ENCODE measurements at places on chromosomes 3 and 15.

DNA sequence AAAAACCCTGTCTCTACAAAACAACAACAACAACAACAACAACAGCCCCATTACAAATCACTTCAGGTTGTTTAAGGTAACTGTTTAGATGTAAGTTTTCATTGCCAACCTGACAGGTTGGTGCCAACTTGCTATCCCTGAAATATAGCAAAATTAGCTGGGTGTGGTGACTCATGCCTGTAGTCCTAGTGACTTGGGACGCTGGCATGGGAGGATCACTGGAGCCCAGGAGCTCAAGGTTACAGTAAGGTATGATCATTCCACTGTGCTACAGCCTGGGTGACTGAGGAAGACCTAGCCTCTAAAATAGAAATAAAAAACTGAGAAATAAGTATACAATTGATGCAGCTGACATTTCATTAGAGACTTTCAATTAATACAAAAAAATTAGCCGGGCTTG is 36.0 kb upstream of the CDAN1 start:
- H3K27ac ChIP-seq: no peak overlapping the region
- H3K36me3 ChIP-seq: peaks cover 4% of the 10 kb centered on the region
- H3K4me1 ChIP-seq: no peaks in the 10 kb centered on the region
- no peaks in the 10 kb centered on the region for H3K27me3 ChIP-seq

- no peak for DNase-seq
- no peak overlapping the region for H3K4me3 ChIP-seq
- no peaks in the 10 kb centered on the region for H3K4me1 ChIP-seq
- H3K27ac ChIP-seq: no peak overlapping the region
Observed at GRCh38 chr3:187836823-187837770, 91.8 kb upstream of the BCL6 start.

GRCh38 chr3:48403533-48404439 is 26.1 kb downstream of the PLXNB1 start:
- H3K4me3 ChIP-seq: no peak overlapping the region
- H3K4me1 ChIP-seq: peaks cover 10% of the 10 kb centered on the region
- peaks cover 13% of the 10 kb centered on the region for H3K36me3 ChIP-seq
- H3K27me3 ChIP-seq: no peaks in the 10 kb centered on the region
- no peak overlapping the region for H3K27ac ChIP-seq
- no peak for DNase-seq

GRCh38 chr3:13706886-13707285 is 158.0 kb downstream of the FBLN2 start:
- DNase-seq: no peak
- H3K36me3 ChIP-seq: no peaks in the 10 kb centered on the region
- no peak overlapping the region for H3K27ac ChIP-seq
- no peak overlapping the region for H3K4me3 ChIP-seq
- no peaks in the 10 kb centered on the region for H3K27me3 ChIP-seq

GRCh38 chr15:83444936-83445335 is 2.2 kb upstream of the SH3GL3 start:
- H3K4me1 ChIP-seq: no peaks in the 10 kb centered on the region
- DNase-seq: no peak
- no peak overlapping the region for H3K4me3 ChIP-seq
- H3K36me3 ChIP-seq: no peaks in the 10 kb centered on the region
- no peak overlapping the region for H3K27ac ChIP-seq
- H3K27me3 ChIP-seq: peaks cover 19% of the 10 kb centered on the region

DNA sequence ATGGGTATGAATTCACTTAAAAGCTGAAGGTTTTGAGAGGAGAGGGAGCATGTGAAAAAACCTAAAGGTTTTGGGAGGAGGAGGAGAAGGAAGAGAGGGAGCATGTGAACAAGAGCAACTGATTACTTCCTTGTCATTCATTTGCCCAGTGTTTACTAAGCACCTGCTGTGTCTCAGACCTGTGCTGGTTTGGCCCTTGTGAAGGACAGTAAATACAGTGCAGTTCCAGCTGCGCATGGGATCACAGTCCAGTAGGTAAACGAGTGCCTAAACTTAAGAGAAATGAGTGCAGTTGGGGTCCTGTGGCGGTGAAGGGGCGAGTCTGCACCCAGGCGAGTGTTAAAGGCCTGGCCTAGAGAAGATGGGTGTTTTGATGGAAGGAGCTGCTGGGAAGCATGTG is 38.6 kb downstream of the IGF1R start:
- no peak overlapping the region for H3K4me3 ChIP-seq
- no peak overlapping the region for H3K27ac ChIP-seq
- no peaks in the 10 kb centered on the region for H3K4me1 ChIP-seq

DNA sequence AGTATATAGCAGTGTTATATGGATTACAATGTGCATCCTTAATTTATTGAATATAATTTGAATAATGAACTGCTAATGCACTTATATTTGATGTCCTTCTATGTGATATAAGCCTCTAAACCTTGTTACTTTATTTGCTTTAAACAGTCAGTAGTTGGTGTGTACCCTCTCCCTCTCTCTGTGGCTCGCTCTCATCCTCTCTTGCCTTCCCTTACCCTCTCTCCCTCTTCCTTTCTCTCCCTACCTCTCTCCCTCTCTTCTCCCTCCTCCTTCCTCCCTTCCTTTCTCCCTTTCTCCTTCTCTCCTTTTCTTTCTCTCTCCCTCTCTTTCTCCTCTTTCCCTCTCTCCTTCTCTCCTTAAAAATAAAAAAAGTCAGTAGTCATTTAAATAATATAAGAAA is 28.9 kb downstream of the MGA start:
- H3K27ac ChIP-seq: no peak overlapping the region
- DNase-seq: no peak
- no peak overlapping the region for H3K4me3 ChIP-seq
- peaks cover 8% of the 10 kb centered on the region for H3K4me1 ChIP-seq
- no peaks in the 10 kb centered on the region for H3K36me3 ChIP-seq

GRCh38 chr3:156307704-156308103 is 187.3 kb downstream of the KCNAB1 start:
- H3K4me1 ChIP-seq: peaks cover 48% of the 10 kb centered on the region
- no peak overlapping the region for H3K4me3 ChIP-seq
- H3K27me3 ChIP-seq: no peaks in the 10 kb centered on the region
- DNase-seq: peak; percentile 89

- H3K36me3 ChIP-seq: no peaks in the 10 kb centered on the region
- H3K4me3 ChIP-seq: no peak overlapping the region
- no peak for DNase-seq
- no peaks in the 10 kb centered on the region for H3K4me1 ChIP-seq
Observed at GRCh38 chr3:61445924-61446323, 115.4 kb upstream of the PTPRG start.

DNA sequence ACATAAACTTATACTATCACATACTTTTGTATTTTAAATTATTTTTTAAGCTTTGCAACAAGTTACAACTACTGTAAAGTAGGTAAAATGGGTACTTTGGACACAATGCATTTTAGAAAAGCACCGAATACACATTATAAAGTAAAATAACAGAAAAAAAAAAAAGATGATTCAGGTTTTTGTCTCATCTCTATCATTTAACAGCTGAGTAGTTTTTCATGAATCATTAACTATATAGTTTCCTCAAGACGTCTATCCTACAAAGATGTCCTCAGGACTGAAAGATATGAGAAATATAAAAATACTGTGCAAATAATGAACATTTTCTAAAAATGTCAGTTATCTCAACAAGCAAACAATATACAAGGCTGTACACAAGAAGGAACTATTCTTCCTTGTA is 46.9 kb downstream of the ANKRD28 start:
- H3K27ac ChIP-seq: no peak overlapping the region
- no peak overlapping the region for H3K4me3 ChIP-seq
- H3K36me3 ChIP-seq: peaks cover 7% of the 10 kb centered on the region
- H3K27me3 ChIP-seq: no peaks in the 10 kb centered on the region
- no peak for DNase-seq
- peaks cover 2% of the 10 kb centered on the region for H3K4me1 ChIP-seq

- no peak overlapping the region for H3K27ac ChIP-seq
- no peak for DNase-seq
- no peaks in the 10 kb centered on the region for H3K27me3 ChIP-seq
- peaks cover 2% of the 10 kb centered on the region for H3K36me3 ChIP-seq
Observed at GRCh38 chr15:42267286-42267685, 5.7 kb upstream of the GANC start.

GRCh38 chr15:41836713-41837454 is 1.8 kb upstream of the PLA2G4B start:
- H3K36me3 ChIP-seq: peaks cover 2% of the 10 kb centered on the region
- H3K27ac ChIP-seq: no peak overlapping the region
- no peaks in the 10 kb centered on the region for H3K27me3 ChIP-seq

- peaks cover under 1% of the 10 kb centered on the region for H3K4me1 ChIP-seq
- H3K4me3 ChIP-seq: no peak overlapping the region
- no peak for DNase-seq
- no peak overlapping the region for H3K27ac ChIP-seq
- no peaks in the 10 kb centered on the region for H3K36me3 ChIP-seq
Observed at GRCh38 chr3:79038057-79038456, 729.7 kb downstream of the ROBO1 start.

DNA sequence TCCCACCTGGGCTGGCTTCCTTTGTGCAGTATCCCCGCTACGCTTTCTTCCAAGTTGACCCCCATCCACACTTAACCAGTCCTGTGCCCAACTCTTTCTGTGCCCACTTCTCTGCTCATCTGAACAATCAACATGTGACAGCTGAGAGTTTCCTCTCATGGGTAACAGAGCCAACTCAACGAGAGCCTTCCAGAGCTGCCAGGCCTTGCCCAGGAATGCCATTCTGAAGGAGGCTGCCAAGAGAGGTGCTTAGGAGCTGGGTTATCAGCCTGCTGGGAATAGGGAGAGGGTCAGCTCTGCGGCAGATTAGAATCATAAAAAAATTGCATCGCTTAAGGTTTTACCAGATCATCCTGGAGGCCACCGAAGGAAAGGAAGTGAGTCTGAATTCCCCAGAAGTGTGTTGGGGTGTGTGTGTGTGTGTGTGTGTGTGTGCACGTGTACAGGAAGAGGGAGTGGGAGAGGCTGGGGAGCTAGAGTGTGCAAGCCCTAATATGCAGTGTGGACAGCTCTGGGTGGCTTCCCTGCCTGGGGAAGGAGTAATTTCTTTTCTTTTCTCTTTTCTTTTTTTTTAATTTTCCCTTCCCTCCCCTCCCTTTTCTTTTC is 66.7 kb downstream of the ITGA11 start:
- H3K4me3 ChIP-seq: no peak overlapping the region
- H3K36me3 ChIP-seq: no peaks in the 10 kb centered on the region
- DNase-seq: peak; percentile 57
- H3K4me1 ChIP-seq: peaks cover 45% of the 10 kb centered on the region
- H3K27ac ChIP-seq: peak overlapping the region; percentile 28

- peak; percentile 24 for DNase-seq
- H3K4me1 ChIP-seq: peaks cover 24% of the 10 kb centered on the region
- H3K27me3 ChIP-seq: peaks cover 14% of the 10 kb centered on the region
- peak overlapping the region; percentile 65 for H3K4me3 ChIP-seq
- peak overlapping the region; percentile 62 for H3K27ac ChIP-seq
Observed at GRCh38 chr15:98649472-98650416, 1.4 kb downstream of the IGF1R start.

DNA sequence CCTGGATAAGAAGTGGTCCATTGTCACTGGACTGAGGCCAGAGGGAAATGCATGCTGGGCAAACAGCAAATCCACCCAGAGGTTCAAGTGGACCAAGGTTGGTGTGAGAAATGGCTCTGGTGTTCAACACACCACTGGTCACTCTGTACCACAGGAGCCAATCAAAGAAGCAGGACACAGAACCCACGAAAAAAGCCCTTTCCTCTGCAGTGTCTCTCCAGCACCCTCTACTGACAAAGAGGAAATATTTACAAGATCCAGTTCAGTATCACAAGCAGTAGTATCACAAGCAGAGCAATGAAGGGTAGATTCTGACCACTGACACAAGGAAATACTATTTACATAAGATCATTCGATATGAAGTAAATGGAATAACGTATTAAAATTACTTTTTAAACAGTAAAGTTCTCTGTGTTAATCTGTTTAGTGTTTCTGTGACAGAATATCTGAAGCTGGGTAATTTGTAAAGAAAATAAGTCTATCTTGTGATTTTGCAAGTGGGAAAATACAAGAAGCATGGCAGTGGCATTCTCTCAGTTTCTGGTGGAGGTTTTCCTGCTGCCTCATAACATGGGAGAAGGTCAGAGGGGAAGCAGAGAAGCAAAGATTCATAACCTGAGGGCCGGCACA is 390.7 kb downstream of the EFHB start:
- H3K27ac ChIP-seq: no peak overlapping the region
- H3K36me3 ChIP-seq: no peaks in the 10 kb centered on the region
- H3K4me3 ChIP-seq: no peak overlapping the region
- H3K27me3 ChIP-seq: no peaks in the 10 kb centered on the region

DNA sequence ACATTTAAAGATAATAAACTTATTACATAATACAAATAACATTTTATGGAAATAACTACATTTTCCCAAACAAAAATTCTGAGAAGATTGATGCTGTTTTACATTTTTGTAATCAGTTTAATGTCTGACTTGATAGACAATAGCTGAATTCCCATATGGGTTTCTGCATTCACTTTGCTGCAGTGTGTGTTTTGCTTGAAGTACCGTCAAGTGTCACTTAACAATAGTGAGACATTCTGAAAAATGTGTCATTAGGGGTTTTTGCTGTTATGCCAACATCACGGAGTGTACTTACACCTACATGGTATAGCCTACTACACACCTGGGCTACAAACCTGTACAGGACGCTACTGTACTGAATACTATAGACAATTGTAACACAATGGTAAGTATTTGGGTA is 57.5 kb downstream of the USF3 start:
- no peaks in the 10 kb centered on the region for H3K4me1 ChIP-seq
- no peak overlapping the region for H3K27ac ChIP-seq
- no peaks in the 10 kb centered on the region for H3K36me3 ChIP-seq
- no peak overlapping the region for H3K4me3 ChIP-seq

GRCh38 chr3:141448606-141449220 is 38.1 kb upstream of the RASA2 start:
- no peaks in the 10 kb centered on the region for H3K27me3 ChIP-seq
- H3K36me3 ChIP-seq: peaks cover 21% of the 10 kb centered on the region
- no peak overlapping the region for H3K4me3 ChIP-seq
- peaks cover 12% of the 10 kb centered on the region for H3K4me1 ChIP-seq

GRCh38 chr3:64351713-64352638 is 126.7 kb upstream of the PRICKLE2 start:
- H3K36me3 ChIP-seq: no peaks in the 10 kb centered on the region
- H3K27ac ChIP-seq: no peak overlapping the region
- H3K27me3 ChIP-seq: no peaks in the 10 kb centered on the region
- DNase-seq: peak; percentile 18

DNA sequence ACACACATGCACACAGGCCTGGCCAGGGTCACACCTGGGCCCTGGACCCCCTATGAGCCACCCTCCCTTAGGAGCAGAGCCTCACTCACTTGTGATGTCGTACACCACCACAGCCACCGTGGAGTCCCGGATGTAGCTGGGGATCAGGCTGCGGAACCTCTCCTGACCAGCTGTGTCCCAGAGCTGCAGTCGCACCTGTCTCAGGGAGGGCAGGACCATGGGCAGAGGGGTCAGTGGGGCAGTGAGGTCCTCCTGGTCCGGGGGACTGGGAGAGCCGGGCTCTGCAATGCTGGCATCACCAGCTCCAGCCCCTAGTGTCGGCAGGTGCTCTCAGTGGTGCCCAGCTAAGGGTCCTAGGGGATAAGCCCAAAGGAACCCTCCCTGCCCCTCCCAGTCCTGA is 35.6 kb downstream of the SRPRB start:
- no peak overlapping the region for H3K27ac ChIP-seq
- no peaks in the 10 kb centered on the region for H3K4me1 ChIP-seq
- H3K36me3 ChIP-seq: no peaks in the 10 kb centered on the region
- DNase-seq: no peak

GRCh38 chr3:23113455-23114171 is 89.5 kb upstream of the UBE2E2 start:
- no peak overlapping the region for H3K4me3 ChIP-seq
- no peak overlapping the region for H3K27ac ChIP-seq
- DNase-seq: no peak
- H3K4me1 ChIP-seq: no peaks in the 10 kb centered on the region

GRCh38 chr3:153448151-153448829 is 286.3 kb downstream of the RAP2B start:
- no peaks in the 10 kb centered on the region for H3K4me1 ChIP-seq
- H3K4me3 ChIP-seq: no peak overlapping the region
- no peaks in the 10 kb centered on the region for H3K36me3 ChIP-seq
- no peaks in the 10 kb centered on the region for H3K27me3 ChIP-seq
